Sciatic nerve (tissue), 2 donors: ENCODE measurements at places on chromosomes 5 and 9.
A peak's percentile ranks its signal among the peaks of the same experiment; 100 is the strongest.

GRCh38 chr9:89941875-89942274, 337.1 kb downstream of the GADD45G start:
- DNase-seq: no peak

DNA sequence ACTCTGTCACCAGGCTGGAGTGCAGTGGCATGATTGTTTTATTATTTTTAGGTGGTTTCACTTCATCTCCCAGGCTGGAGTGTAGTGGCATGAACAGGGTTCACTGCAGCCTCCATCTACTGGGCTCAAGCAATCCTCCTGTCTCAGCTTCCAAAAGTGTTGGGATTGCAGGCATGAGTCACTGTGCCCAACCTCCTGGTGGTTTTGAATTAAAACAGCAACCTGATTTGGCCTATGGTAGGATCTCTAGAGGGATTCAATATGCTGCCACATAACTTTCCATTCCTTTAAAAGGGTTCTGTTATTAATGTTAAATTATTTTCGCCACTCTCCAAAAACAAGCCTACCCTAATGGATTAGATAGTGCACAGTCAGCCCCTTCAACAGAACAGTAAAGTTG, 9.9 kb upstream of the HSPA4 start:
- no peak for DNase-seq

DNA sequence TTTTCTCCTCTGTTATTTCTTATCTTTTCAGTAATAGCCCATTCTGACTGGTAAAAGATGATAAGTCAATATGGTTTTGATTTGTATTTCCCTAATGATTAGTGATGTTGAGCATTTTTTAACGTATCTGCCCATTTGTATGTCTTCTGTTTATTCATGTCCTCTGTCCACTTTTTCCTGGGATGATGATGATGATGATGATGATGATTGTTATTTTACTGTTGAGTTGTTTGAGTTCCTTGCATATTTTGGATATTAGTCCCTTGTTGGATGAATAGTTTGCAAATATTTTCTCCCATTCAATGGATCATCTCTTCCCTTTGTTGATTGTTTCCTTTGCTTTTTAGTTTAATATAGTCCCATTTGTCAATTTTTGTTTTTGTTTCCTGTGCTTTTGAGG, 27.0 kb downstream of the UTP15 start:
- DNase-seq: no peak

- no peak for DNase-seq
These were observed 33.9 kb upstream of the FAM120A start for GRCh38 chr9:93417538-93417937.

DNA sequence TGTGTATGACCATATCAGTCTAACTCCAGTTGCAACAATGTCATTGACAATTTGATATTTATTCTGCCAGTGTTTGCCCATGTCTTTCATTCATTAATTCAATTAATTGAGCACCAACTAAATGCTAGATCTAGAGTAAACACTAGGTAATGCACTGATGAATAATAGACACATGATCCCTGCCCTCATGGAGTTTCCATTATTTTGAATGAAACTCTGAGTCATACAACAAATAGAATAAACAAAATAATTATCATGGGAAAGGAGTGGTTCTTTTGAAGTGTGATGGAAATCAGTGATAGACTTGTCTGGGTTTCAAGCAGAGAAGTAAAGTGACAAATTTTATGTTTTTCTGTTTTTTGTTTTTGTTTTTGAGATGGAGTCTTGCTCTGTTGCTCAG, 4.6 kb downstream of the ARHGEF37 start:
- no peak for DNase-seq

GRCh38 chr5:125603321-125603720, 819.9 kb upstream of the GRAMD2B start:
- no peak for DNase-seq

GRCh38 chr9:87787735-87788134, 61.8 kb downstream of the CTSL start:
- no peak for DNase-seq

GRCh38 chr9:95104980-95105379, 212.5 kb downstream of the FANCC start:
- DNase-seq: no peak

DNA sequence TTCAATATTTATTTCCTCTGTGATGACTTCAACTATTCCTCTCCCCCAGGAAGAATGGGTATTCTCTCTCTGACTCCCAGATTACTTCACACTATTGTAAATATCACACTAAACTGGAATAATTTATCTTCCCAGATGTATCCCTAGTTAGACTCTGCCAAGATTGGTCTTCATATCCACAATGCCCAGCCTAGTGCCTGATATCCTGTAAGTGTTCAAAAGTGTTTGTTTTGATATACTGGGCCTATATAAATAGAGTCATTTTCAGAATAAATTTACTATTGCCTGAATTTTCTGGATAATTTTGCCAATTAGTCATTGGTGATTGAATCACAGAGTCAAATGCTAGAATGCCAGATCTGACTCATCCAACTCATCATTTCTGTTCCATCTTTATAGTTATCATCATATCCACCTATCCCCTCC, 143.7 kb upstream of the TNC start:
- no peak for DNase-seq

DNA sequence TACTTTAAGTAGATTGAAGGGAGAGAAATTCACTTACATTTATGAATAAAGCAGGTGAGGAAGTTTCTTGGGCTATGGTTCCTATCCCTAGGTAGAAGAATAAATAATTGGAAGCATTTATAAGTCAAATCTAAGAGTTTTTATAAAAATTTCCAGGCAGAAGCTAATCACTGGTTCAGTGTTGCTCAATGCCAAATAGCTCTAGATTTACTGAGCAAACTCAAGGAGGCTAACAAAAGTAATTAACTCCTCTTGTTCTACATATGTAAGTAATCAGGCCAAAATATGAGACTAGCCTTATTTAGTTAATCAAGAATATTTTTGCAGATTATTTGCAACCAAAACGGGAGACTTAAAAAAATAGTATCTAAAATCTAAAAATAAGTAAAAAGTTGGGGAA, 472.3 kb downstream of the PLK2 start:
- DNase-seq: no peak

GRCh38 chr5:2989517-2989916, 238.0 kb upstream of the IRX2 start:
- DNase-seq: no peak

GRCh38 chr5:62093976-62094375, 212.0 kb upstream of the KIF2A start:
- DNase-seq: peak; percentile 61
